ENCODE measurements at places on chromosomes 16 and 17.

- DNase-seq: no peak
These were observed 367.7 kb upstream of the CDH11 start for GRCh38 chr16:65489531-65490023.

GRCh38 chr17:80980397-80981061 lies 11.1 kb upstream of the CHMP6 start:
- no peak for DNase-seq

- DNase-seq: no peak
These were observed 13.0 kb upstream of the DRG2 start for GRCh38 chr17:18074566-18075272.

- no peak for DNase-seq
These were observed 79.5 kb downstream of the GNAO1 start for GRCh38 chr16:56270828-56271227.

DNA sequence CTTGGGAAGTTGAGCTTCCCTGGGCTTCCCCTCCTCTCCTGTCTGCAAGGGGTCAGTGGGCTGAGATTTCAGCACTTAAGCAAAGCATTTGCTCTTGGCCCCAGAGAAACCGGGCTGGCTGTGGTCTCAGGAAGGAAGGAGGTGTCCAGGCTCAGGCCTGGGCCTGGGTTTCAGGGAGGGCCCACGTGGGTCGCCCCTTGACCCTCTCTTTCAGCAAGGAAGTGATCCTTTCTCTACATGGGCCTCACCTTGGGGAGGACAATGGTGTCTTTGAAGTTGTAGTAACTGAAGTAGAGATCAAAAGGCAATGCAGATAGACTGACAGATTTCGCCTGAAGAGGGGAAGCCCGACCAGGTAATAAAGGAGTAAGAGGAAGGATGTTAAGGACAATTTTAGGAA lies 2.7 kb downstream of the NOD2 start:
- peak; percentile 42 for DNase-seq

DNA sequence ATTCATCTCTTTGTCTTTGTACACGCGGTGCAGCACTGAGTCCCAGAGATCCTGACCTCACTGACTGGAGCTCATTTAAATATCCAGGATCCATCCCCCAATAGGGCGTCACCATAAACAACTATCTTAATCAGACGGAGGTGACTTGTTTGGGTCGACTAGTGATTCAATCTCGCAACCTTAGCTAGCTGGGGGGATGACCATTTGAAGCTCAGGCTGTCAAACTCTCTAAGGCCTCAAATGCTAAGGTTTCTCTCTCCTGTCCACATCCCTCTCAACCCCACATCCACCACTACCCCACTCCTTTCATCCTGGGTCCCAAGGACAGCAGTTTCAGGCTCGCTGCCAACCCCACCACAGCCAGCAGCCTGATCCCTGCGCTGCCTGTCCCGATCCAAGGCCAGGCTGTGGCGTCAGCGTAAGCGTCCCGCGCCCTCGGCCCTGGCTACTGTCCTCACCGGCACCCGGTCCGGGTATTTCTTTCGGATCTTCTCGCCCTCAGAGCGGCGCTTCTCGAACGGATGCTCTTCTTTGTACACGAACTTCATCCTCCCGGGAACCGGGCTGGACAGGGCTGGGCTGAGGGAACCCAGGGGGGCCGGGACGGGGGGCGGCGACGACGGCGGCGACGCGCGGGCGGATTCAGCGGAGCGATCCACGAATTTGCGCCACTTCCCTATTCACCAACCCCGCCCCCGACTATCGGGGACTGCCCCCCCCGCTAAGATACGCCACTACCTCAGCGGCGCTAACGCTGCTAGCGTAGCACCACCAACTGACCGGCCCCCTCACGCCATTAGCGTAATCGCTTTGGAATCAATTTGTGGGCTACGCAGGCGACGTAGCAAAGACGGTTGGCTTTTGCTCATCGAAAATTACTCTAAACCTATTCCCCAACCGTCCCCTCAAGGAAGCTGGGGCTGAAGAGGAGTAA lies at the start of gene GABARAP:
TSS of gene GABARAP (minus strand) at position 667 of the 934 bp plus-strand sequence. CDS start at position 548, 119 bp downstream.
- DNase-seq: peak; percentile 78

DNA sequence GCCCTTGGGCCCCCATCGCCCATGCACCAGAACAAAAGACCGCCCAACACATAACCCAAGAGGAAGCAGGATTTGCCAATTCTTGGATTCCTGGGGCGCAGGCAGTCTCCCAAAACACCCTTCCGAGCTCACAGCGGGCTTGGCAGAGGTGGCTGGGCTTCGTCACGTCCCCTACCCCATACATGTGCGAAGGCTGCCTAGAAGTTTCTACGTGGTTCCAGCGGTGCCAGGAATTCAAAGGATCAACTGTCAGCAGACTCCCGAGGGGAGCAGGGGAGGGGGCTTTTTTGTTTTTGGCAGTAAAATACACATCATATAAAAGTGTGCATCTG lies 80.8 kb upstream of the PLCG2 start:
- no peak for DNase-seq

GRCh38 chr16:35575432-35575821 lies 2116.0 kb downstream of the TP53TG3F start:
- DNase-seq: no peak

DNA sequence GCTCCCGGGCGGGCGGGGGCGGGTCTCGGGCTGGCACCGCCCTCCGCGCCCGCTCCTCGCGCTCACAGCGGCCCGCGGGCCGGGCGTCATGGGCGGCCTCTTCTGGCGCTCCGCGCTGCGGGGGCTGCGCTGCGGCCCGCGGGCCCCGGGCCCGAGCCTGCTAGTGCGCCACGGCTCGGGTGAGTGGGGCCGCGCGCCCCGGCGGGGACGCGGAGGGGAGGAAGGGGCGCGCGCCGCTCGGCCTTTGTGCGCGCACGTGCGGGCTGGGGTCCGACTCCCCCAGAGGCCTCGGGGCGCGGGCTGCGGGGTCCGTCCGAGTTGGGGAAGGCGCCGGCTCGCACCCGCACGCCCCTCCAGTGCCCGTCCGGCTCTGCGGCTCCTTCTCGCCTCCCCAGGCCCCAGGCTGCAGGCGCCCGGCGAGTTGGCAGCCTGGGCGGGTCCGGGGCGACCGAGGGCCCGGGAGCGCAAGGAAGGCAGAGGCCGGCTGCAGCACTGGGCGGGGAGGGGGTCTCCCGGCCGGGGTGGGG lies at the start of gene NME4:
TSS of gene NME4 (plus strand) at position 65 of the 527 bp plus-strand sequence. CDS start at position 89, 24 bp downstream.
- DNase-seq: peak; percentile 49
